Activated naive CD8-positive, alpha-beta T cell treated with anti-CD3 and anti-CD28 coated beads, Interleukin-2, amount 50 U/mL, for 24 hours (primary cell): ENCODE measurements at places on chromosomes 1 and 21.

- no peak for DNase-seq
Measured at GRCh38 chr1:236979149-236979900, 24.9 kb downstream of the MT1HL1 start.

- no peak for DNase-seq
Measured at GRCh38 chr1:166969074-166969677, 6.2 kb downstream of the ILDR2 start.

GRCh38 chr1:211876851-211877590, 46.5 kb upstream of the LPGAT1 start:
- no peak for DNase-seq

DNA sequence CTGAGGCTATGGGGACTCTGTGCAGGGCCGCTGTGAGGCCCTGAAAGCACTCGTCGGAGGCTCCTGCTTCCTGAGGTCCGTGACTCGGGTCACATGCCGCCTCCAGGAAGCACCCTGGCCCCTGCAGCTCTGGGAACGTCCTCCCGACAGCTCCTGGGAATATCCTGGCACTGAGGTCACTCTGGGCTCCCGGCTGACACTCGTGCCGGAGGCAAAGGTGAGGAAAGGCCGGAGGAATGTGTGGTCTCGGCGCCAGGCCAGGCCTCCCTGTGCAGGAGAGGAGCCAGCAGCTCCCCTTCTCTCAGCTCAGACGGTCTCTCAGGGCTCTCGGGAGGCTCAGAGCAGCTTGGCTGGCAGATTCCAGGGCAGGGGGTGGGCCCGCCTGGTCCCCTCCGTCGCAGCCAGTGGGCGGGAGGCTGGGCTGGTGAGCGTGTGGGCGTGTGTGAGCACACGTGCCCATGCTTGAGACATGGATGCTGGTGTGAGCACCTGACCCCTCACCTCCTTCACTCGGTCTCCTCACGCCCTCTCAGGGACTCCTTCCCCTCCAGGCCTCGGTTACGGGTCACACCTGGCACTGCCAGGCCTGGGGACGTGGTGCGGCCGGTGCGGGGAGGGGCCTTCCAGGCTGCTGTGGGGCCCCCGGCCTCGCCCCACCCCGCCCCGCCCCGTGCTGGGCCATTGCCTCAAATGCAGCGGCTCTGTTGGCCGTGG, 5.5 kb upstream of the RNF223 start:
- DNase-seq, result peak; percentile 51

DNA sequence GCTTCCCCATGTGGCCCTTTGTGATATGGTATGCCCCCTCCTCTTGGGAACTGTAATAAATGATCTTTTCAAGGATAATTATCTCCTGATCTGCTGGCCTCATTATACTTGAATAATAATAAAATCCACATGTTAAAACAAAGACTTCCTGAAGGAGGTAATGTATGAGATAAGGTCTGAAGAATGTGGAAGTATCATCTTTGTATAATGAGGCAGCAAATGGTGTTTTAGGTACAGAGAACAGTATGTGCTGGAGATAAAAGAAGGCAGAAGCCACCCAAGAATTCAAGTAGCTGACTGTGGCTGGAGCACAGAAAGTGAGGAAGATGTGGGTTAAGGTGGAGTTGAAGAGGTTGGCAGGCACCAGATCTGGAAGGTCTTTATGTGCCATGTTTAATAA, 12.8 kb upstream of the COG2 start:
- no peak for DNase-seq
